NCI-H1417 (cell line): ENCODE measurements at places on chromosomes 16 and 17.

GRCh38 chr16:75224306-75225082 lies 5.7 kb downstream of the CTRB1 start:
- no peak for DNase-seq

- no peak for DNase-seq
Measured at GRCh38 chr16:21159281-21159951, 942 bp downstream of the LDAF1 start.

GRCh38 chr17:13152501-13152900 lies 134.7 kb upstream of the ELAC2 start:
- no peak for DNase-seq

- DNase-seq: no peak
Measured at GRCh38 chr17:81794509-81794908, 9.4 kb upstream of the GCGR start.

GRCh38 chr16:71172481-71173207 lies 57.9 kb downstream of the HYDIN start:
- DNase-seq: no peak

DNA sequence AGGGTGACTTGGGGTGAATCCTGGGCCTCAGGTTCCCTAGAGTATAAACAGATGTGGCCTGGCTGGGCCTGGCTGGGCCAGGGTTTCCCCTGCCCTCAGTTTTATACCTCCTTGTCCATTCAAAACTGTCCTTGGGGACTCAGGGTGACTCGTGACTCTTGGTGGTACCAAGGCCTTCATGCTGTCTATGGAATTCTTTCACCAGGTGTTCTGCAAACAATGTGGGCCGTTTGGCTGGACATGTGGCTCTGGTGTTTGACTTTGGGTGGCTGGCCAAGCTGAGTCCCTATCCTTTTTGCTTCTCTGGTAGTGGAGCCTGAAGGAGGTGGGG lies 3.3 kb downstream of the GPT2 start:
- DNase-seq: no peak

- DNase-seq: no peak
Measured at GRCh38 chr17:35188111-35188510, 6.1 kb downstream of the SLC35G3 start.

- DNase-seq: no peak
Measured at GRCh38 chr17:76446449-76447231, 6.3 kb downstream of the UBE2O start.

DNA sequence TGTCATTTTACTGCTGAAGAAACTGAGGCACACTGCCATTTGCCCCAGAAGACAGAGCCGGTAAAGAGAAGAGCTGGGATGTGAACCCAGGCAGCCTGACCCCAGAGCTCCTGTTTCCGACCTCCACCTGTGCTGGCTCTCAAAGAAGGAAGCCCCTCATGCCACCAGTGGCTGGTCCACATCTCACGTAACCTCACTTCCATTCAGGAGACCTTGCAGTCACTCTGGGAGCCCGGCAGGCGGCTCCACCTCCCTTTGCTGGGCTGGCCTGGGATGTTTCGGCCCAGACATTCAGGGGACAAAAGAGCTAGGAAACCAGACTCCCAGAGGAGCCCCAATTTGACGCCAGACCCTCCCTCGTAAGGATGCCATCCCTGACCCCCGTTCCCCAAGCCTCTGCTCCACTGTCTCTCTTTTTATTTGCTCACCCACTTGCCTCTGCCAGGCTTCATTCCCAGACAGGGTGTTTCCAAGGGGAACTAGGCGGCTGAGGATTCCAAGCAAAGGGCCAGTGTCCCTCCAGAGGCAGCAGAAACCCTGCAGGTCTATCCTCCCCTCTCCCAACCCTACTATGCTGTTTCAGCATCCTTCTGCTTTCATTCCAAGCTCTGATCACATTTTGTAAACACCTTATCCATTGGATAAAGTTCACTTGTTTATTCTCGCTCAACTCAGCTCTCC lies 2.8 kb downstream of the TAF1C start:
- DNase-seq: no peak

- no peak for DNase-seq
Measured at GRCh38 chr17:61221181-61221580, 178.5 kb upstream of the TBX2 start.

DNA sequence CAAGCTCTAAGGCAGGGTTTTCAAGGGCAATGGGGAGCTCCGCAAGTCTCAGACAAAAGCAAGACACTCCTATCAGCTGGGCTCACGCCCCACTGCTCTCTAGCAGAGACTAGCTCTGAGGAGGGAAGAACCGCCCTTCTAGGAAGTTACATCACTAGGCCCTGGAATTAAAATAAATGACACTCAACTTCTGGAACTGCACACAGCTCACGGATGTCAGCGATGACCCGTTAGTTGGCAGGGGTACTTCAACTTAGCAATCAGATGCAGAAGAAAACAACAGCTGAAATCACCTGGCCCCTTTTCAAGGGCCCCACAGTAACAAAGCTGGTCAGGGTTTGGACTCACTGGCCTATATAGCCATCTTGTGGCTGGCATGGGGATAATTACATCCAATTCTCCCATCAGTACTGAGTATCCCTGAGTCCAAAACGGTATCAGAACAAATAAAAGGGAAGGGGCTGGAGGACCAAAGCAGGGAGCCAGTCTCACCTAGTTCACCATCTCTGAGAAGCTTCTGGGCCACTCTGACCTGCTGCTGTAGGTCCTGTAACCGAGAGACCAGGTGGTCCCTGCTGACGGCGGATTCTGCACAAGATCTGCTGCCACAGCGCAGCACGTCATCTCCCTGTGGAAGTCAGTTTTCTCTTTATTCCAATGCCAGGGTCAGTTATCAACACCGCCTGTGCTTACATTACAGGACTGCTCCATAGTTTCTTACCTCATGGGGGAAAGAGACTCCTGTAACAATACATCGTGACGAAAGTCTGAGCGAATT lies 22.2 kb downstream of the SERPINF1 start:
- no peak for DNase-seq

DNA sequence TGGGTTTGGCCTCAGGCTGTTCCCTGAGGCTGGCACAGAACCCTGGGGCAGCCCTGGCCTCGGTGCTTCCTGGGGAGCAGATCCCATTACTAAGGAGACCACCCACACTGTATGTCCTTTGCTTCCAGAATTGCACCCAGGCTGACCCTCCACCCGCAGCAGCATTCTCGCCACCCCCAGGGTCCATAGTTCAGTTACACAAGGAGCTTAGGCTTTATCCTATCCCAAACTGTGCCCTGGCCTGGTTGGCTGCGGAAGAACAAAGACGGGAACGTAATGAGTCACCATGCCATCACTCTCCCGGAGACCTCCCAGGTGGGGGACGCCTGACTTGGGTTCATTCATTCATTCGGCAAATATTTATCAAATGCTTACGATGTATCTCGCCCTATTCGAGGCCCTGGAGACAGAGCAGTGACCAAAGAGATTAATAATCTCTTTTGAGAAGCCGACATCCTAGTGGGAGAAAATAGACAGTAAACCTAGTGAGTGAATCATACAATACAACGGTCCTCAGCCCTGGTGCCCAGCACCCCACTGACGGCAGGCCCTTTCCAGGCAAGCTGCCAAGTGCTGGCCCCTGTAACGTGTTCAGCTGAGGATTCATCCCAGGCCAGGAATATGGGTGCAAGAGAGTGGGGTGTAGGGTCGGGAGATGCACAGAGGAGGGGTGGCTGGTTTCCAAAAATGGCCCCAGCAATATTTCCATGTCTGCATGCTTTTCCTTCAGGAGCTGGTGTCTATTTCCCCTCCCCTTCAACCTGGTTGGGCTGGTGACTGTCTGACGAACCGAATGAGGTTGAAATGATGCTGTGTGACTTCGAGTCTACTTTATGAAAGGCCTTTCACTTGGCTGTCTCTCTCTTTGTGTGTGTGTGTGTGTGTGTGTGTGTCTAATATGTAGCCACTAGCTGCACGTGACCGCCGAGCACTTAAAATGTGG lies 134.2 kb downstream of the MGAT5B start:
- DNase-seq: no peak

- DNase-seq: no peak
Measured at GRCh38 chr17:78358538-78359320, 1.1 kb downstream of the SOCS3 start.

DNA sequence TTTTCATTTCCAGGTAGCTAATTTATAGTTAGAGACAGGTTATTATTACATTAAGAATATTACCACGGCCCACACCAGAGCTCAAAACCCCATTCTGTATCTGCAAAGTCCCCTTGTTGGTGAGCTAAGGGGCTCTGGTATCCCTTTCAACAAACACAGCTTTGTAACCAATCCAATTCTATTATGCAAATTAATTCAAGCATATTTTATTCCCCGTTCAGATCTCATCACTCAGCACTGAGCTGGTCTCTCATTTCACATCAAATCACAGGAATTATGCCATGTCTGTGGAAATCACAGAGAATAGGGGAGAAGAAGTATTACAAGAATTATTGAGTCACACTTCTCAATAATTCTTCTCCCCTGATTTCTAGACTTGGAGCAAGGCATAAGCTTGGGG lies 111.7 kb downstream of the CDH11 start:
- no peak for DNase-seq

GRCh38 chr17:76568811-76569221 lies 16.8 kb downstream of the ST6GALNAC2 start:
- DNase-seq: no peak

DNA sequence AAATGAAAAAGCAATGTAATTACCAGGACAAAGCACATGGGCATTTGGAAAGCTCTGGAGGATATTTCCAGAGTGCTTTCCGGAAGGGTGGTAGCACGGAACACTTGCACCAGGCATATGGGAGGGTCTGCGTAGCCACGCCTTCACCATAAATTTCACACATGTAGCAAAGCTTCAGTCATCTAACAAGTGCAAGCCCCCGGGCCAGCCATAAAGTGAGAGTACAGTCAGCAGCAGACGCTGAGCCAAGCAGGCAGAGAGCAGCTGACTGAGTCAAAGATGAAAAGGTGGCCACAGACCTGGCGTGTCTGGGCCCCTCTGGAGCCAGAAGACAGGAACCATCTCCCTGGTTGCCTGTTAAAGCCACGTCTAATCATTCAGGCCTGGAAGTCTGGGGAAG lies 130.6 kb downstream of the SEC14L1 start:
- DNase-seq: no peak

DNA sequence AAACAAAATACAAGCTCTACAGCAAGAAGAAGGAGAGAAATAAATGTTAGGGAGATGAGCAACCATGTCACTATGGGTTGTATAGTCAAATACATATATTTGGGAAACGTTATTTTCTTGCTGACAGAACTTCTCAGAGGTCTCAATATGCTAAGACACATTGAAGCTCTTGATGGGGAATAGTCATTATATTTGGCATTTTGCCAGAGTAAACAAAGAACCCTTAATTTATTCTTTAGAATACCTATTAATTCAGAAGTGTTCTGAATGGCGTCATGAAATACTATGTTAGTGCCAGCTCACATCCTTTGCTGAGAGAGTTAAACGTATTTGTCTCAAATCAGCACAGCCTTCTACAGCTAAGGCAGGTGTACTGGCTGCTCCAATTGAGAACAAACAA lies 458.9 kb downstream of the CDH13 start:
- DNase-seq: no peak

DNA sequence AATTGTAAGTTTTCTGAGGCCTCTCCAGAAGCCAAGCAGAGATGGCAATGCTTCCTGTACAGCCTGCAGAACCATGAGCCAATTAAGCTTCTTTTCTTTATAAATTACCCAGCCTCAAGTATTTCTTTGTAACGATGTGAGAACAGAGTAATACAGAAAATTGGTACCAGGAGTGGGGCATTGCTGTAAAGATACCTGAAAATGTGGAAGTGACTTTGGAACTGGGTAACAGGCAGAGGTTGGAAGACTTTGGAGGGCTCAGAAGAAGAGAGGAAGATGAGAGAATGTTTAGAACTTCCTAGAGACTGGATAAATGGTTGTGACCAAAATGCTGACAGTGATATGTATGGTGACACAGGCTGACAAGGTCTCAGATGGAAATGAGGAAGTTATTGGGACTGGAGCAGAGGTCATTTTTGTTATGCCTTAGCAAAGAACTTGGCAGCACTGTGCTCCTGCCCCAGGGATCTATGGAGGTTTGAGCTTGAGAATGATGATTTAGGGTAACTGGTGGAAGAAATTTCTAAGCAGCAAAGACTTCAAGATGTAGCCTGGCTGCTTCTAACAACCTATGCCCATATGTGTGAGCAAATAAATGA lies 23.1 kb downstream of the PRDM7 start:
- DNase-seq: no peak

DNA sequence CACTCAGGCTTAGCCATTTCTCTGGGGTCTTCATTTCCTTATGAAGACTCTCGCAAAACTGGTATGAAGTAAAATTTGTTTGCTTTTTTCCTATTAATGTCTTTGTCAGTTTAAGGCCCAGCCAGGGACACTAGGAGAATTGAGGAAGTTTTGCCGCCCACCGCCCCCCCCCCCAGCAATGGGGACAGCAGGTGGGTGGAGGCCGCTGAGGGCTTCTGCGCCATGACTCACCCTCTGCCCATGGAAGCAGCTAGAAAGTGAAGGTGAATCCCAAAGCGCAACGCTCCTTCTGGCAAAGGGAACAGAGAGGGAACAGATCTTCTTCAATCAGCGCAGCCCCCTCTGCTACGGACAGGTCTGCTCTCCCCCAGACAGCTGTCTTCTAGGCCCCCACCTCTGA lies 49.7 kb downstream of the MARF1 start:
- no peak for DNase-seq

DNA sequence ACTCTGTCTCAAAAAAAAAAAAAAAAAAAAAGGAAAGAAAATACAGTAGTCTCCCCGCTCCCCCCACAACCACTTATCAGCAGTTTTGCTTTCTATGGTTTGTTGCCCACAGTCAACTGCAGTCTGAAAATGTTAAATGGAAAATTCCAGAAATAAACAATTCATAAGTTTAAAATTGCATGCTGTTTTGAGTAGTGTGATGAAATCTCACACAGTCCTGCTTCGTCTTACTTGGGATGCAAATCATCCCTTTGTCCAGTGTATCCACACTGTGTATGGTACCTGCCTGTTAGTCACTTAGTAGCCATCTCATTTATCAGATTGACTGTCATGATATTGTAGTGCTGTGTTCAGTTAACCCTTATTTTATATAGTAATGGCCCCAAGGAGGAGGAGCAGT lies 41.5 kb downstream of the NF1 start:
- no peak for DNase-seq

DNA sequence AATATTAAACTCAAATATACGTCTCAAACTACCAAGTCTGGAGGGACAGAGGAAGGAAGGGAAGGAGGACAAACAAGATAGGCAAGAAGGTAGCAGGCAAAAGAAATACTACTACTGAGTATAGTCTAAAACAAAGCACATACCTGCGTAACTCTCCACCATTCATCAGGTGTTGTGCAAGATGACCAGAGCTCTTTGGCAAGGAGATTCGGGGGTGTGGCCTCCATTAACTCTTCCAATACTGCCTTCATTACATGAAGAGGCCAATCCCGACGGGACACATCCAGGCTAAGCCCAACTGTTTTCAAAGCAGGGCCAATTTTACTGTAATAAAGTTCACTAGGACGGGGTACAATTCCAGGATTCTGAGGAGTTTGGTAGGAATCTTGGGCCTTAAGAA lies 38.2 kb upstream of the ARL6IP1 start:
- DNase-seq: no peak

DNA sequence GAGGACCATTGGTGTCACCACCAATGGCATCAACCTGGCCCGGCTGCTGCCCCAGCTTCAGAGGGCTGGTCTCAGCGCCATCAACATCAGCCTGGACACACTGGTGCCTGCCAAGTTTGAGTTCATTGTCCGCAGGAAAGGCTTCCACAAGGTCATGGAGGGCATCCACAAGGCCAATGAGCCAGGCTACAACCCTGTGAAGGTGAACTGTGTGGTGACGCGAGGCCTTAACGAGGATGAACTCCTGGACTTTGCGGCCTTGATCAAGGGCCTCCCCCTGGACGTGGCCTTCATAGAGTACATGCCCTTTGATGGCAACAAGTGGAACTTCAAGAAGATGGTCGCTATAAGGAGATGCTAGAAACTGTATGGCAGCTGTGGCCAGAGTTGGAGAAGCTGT lies 111.9 kb upstream of the SIAH1 start:
- DNase-seq: no peak
